ENCODE measurements at places on chromosomes 11 and 22. TPM values are rescaled to one million over a fixed set of nuclear protein-coding genes. Genes with fewer than 3 reads are reported as not detected.

The OR10W1 gene
- not detected for total RNA-seq

The PLAAT5 gene
- under 0.01 TPM for total RNA-seq

The TBX1 gene
- total RNA-seq = not detected

The RIMBP3B gene
- under 0.01 TPM for total RNA-seq

The DEUP1 gene
- total RNA-seq = not detected

The MUC2 gene
- not detected for total RNA-seq

The INPP5J gene
- under 0.01 TPM for total RNA-seq

The SCGB1A1 gene
- not detected for total RNA-seq

The MAFF gene
- 15.1 TPM for total RNA-seq

The HIRA gene
- 17.3 TPM for total RNA-seq

The FOLR1 gene
- total RNA-seq = not detected

The MAPK8IP2 gene
- total RNA-seq = 0.39 TPM

The HEPHL1 gene
- total RNA-seq = not detected

The RASD2 gene
- not detected for total RNA-seq

The OR52A1 gene
- total RNA-seq = not detected

The SCN2B gene
- not detected for total RNA-seq

The ZP1 gene
- 0.98 TPM for total RNA-seq

The TH gene
- not detected for total RNA-seq

The NLRP14 gene
- total RNA-seq = 0.20 TPM

The SESN3 gene
- total RNA-seq = 19.5 TPM

The C11orf42 gene
- not detected for total RNA-seq

The ANKK1 gene
- total RNA-seq = not detected

The OR8D2 gene
- not detected for total RNA-seq

The MRGPRE gene
- 0.73 TPM for total RNA-seq

The MUC5AC gene
- total RNA-seq = not detected

The HTATIP2 gene
- 37.8 TPM for total RNA-seq

The SMTNL1 gene
- total RNA-seq = not detected

The BCO2 gene
- total RNA-seq = 0.78 TPM

The HTR3A gene
- total RNA-seq = not detected

The RIMBP3C gene
- 0.39 TPM for total RNA-seq

The KREMEN1 gene
- total RNA-seq = 5.9 TPM

The TENM4 gene
- total RNA-seq = 5.9 TPM
